Urinary bladder (tissue), 4 donors: ENCODE measurements at places on chromosomes 3 and 15. TPM values are rescaled to one million over a fixed set of nuclear protein-coding genes. Genes with fewer than 3 reads are reported as not detected.

- DNase-seq: no peak
Measured at GRCh38 chr3:120645083-120645845, 36.8 kb downstream of the HGD start.

DNA sequence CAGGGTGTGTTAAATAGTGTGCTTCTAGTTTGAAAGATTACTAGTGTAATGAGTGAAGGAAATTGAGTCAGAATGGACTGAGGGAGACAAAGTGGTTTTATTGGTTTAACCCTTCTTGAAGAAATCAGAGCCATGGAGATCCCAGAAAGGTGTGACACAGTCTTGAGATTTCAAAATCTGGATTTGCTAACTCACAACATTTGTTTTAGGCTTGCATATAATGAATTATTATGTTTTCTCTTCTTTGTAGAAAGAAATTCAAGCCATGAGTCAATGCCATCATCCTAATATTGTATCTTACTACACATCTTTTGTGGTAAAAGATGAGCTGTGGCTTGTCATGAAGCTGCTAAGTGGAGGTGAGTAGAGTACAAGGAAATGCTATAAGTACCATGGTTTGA, 25.1 kb downstream of the OXSR1 start:
- DNase-seq: no peak

DNA sequence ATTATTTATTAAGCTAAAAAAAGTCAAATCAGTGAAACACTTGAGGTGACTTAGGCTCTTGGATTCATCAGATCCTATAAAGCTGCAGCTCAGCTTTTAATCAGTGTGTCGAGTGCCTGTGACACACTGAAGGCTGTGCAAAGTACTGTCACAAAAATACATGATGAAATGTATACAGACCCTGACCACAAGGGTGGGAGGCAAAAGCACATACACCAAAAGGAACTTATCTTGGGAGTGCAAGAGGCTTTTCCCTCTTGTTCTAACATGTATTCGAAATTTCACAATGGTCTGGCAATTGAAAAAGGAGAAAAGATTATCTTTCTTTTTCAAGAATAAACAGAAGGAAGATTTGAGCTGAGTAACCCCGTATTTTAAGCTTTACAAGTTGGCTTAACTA, 35.9 kb downstream of the VGLL4 start:
- no peak for DNase-seq

LHFPL4 gene
- 0.09 TPM for polyA plus RNA-seq

CLRN1 gene
- not detected for polyA plus RNA-seq
